Right lobe of liver (tissue), 6 donors: ENCODE measurements at places on chromosomes 13 and 19. TPM values are rescaled to one million over a fixed set of nuclear protein-coding genes. Genes with fewer than 3 reads are reported as not detected.

ZC3H13 gene
- total RNA-seq = 50.2 TPM

SYT3 gene
- total RNA-seq = not detected

CLIP3 gene
- total RNA-seq = 0.90 TPM

ACP7 gene
- not detected for total RNA-seq

FCGBP gene
- total RNA-seq = 31.6 TPM

DNA sequence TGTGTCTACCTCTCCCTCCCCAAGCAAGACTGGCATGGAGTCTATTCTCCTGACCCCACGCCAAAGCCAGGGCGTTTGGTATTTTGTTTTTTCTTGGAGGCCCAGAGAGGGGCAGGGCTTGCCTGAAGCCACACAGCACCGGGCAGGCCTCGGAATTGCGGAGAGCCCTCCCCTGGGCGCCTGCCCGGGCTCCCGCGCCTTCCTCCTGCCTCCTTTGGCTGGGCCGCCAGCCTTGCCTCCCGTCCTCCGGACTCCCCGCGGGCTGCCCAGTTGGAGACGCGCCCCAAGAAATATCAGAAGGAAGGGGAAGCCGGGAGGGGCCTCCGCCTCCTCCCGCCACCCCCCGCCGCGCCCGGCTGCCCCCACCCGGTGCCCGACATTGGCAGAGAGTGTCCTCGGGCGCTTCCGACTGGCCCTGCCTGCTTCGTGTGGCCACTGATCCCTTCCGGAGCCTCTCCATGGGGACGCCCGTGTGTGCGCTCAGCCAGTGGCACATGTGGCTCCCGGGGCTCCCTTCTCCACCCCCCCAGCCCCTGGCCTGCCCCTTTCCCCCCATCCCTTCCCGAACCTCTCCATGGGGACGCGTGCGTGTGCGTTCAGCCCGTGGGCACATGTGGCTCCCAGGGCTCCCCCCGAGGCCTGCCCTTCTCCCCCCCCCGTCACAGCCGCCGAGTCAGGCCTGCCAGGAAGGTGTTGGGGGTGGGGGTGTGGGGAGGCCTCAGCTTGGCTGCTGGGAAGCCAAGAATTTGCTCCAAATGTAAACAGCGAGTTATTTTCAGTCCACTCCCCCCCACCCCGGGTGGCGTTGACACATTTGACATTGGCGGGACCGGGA is 37.3 kb downstream of the NFIC start:
- H3K4me1 ChIP-seq = no peaks in the 10 kb centered on the region
- H3K36me3 ChIP-seq = no peaks in the 10 kb centered on the region
- no peaks in the 10 kb centered on the region for H3K27me3 ChIP-seq
- H3K27ac ChIP-seq = peak overlapping the region; percentile 100

- no peak for DNase-seq
- H3K27ac ChIP-seq = no peak overlapping the region
- no peaks in the 10 kb centered on the region for H3K27me3 ChIP-seq
- no peaks in the 10 kb centered on the region for H3K36me3 ChIP-seq
- H3K4me3 ChIP-seq = no peak overlapping the region
- no peaks in the 10 kb centered on the region for H3K4me1 ChIP-seq
Observed at GRCh38 chr19:18429717-18430416, 8.1 kb downstream of the ISYNA1 start.

DNA sequence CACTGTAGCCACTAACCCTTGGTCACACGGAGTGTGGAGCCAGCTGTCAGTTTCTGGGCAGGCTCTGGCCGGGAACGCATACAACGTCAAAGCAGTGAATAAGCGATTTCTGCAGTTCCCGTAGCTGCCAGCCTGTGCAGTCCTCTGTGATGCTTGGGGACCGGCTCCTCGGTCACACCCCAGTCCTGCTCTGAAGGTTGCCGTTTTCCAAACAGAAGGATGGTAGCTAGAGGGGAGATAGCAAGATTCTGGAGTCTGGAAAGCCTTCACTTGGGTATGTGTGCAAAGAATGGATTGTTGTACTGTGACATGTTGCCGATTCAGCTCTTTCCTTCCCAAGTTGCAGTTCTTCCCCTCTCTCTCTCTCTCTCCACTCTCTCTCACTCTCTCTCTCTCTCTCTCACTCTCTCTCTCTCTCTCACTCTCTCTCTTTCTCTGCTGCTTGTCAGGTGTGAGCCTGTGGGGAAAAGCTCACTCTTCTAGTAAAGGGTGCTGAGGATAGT is 38.7 kb upstream of the C1QTNF9 start:
- no peaks in the 10 kb centered on the region for H3K36me3 ChIP-seq
- no peak overlapping the region for H3K4me3 ChIP-seq
- peak; percentile 86 for DNase-seq
- H3K27ac ChIP-seq = peak overlapping the region; percentile 67

DNA sequence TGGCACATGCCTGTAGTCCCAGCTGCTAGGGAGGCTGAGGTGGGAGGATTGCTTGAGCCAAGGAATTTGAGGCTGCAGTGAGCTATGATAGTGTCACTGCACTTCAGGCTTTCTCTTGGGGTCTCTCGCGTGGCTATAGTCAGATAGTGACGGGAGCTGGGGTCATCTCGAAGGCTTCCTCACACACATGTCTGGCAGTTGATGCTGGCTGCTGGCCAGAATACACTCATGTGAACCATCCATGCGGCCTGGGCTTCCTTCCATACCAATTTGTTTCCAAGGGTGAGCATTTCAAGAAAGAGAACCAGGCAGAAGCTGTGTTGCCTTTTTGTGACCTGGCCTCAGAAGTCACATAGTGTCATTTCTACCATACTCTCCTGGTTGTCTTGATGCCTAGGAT is 26.4 kb downstream of the LEUTX start:
- no peaks in the 10 kb centered on the region for H3K36me3 ChIP-seq
- no peak for DNase-seq
- no peak overlapping the region for H3K27ac ChIP-seq
- no peaks in the 10 kb centered on the region for H3K27me3 ChIP-seq

DNA sequence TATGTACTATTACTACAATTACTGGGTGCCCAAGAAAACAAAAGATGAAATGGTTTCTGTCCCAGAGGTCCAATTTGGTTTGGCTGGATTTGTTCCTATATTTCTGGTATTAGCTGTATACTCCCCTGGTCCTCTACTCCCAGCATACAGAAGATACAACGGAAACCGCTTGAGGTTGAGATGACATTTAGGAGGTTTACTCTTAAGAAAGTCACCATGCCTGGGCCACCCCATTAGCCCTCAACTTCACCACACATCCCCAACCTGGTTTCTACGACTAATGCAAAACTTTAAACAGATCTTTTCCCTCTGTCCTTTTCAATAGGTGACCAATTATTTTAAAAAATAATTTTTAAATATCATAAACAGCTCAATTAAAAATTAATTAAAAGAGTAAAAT is 46.0 kb upstream of the EEF1AKMT1 start:
- H3K27me3 ChIP-seq = no peaks in the 10 kb centered on the region
- no peaks in the 10 kb centered on the region for H3K36me3 ChIP-seq
- H3K4me1 ChIP-seq = no peaks in the 10 kb centered on the region
- DNase-seq = no peak
- H3K27ac ChIP-seq = no peak overlapping the region

DNA sequence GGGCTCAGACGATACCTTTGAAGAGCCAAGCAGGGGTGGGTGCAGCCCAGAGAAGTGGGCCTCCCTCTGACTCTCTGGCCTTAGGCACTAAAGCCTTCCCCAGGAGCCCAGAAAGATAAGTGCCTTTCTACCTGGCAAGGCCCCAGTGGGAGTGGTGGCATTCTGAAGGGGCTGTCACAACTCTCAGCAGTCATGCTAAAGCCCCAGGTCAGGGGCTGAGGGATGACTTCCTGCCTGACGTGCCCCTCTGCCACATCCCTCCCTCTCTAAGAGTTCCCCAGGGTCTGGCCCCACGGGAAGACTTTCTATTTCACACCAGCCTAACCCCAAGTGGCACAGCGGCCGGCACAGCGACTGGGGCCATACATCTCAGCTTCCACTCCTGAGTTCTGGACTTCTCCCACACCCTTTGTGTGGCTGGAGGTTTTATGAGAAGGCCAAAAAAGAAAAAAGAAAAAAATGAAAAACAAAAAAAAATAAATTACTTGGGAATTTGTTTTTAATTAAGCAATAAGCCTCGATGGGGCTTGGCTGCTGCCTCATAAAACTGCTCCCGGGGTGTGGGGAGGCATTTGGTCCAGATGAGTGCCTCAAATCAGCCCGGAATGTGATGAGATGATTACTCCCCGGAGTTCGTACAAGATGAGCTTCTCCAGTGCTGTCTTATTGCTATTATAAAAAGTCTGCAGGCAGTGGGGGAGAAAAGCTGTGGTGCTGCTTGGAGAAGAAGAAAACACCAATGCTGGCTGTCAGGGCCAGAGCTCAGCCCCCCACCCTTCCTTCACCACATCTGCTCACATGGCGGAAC is 28.5 kb upstream of the PLEKHF1 start:
- no peak overlapping the region for H3K27ac ChIP-seq
- H3K36me3 ChIP-seq = no peaks in the 10 kb centered on the region
- no peaks in the 10 kb centered on the region for H3K4me1 ChIP-seq

DNA sequence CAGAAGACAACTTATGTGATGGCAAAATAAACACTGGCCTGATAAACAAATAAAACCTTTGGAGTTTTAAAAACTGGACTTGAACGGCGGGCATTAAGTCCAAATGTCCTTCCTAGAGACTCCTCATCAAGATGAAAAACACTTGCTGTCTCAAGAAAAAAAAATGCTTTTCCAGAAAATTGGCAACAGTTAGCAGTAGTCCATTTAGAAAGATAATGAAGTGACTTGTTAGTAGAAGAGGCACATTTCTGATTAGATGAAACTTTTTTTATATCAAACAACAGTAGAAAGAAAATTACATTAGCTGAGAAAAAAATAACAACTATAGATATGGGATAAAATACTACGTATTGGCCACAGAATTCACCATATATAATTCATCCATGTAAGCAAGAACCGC is 1750.7 kb upstream of the PCDH20 start:
- no peak for DNase-seq
- H3K27me3 ChIP-seq = no peaks in the 10 kb centered on the region
- no peak overlapping the region for H3K4me3 ChIP-seq
- H3K36me3 ChIP-seq = no peaks in the 10 kb centered on the region

DNA sequence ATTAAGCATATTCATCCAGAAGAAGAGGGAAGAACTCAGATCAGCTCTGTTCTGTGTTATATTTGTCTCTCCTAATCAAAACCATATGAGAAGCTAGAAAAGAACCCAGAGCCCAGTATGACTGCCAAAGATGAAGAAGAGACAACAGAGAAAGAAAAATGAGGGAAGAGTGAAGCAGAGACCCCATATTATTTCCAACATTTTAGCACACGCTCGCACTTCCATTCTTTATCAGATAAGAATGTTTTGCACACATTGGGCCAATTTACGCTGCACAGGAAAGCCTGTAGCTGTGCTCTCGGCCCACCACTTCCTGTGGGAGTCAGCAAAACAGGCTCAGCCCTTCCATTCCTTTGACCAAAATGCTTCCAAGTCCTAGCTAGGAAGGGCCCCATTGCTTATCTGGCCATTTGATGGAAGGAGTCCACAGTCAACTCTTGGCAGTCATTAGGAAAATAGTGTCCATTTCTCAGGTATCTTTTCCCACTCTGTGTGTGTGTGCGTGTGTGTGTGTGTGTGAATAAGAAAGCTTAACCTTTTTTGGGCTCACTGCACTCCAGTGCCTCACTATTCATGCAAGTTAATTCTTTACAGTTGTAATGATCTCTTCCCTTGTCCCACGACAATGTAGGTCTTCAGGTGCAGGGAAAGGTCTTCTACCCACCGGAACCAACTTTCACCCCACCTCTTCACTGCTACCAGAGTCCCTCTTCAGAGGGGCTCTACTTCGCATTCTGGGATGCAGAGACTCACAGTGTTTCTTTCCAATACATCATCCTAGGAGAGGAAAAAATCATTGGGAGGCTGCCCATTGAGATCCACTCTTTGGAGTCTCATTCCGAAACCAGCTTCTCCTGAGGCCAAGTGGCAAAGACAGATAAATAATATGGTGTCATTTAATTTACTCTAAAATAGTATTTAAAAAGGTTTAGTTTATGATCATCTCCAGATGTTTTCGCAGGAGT is 237.5 kb downstream of the COG6 start:
- no peaks in the 10 kb centered on the region for H3K4me1 ChIP-seq
- no peaks in the 10 kb centered on the region for H3K36me3 ChIP-seq
- H3K4me3 ChIP-seq = no peak overlapping the region
- no peaks in the 10 kb centered on the region for H3K27me3 ChIP-seq

- peaks cover 33% of the 10 kb centered on the region for H3K4me1 ChIP-seq
- DNase-seq = peak; percentile 35
- H3K27ac ChIP-seq = no peak overlapping the region
- no peaks in the 10 kb centered on the region for H3K27me3 ChIP-seq
- H3K36me3 ChIP-seq = no peaks in the 10 kb centered on the region
Observed at GRCh38 chr19:16373079-16373478, 48.5 kb downstream of the KLF2 start.

DNA sequence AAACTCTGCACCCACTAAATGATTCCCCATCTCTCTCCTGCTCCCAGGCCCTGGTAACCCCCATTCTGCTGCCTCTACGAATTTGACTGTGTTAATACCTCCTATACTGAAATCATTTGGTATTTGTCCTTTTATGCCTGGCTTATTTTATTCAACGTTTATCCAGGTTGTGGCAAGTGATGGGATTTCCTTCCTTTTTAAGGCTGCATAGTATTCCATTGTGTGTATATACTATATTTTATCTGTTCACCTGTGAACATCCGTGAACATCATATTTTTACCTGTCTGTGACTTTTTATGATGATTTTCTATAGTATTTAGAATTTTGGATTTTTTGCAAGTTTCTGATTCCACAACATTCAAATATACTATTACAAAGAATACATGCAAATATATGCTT is 13.9 kb upstream of the CEBPG start:
- H3K27me3 ChIP-seq = no peaks in the 10 kb centered on the region
- DNase-seq = no peak
- H3K36me3 ChIP-seq = no peaks in the 10 kb centered on the region
- H3K4me3 ChIP-seq = no peak overlapping the region
- H3K27ac ChIP-seq = no peak overlapping the region

DNA sequence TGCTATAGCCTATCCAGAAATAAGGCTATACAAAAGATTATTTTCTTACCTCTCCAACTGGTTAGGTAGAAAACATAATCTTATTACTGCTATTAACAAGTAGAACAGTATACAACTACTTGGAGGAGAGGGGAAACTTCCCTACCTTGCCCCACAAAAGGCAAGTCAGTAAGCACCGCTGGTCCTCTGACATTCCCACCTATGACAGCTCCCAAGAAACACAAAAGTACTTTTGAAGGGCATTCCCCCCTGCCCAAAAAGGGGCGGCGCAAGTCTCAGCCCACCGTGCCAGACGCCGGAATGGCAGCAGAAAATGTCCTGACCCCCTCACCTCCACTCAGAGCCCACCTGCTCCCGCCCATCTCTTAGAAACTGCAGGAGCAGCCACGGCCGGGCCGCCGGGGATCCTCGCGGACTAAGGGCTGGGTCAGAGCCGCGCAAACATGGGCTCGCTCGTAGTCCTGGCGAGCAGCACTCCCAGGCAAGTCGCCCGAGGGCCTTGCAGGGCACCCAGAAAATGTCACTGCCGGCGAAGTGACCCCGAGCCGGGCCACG is 437 bp downstream of the SUCLA2 start:
- peak overlapping the region; percentile 79 for H3K4me3 ChIP-seq
- H3K27me3 ChIP-seq = no peaks in the 10 kb centered on the region
- no peak for DNase-seq
- H3K27ac ChIP-seq = peak overlapping the region; percentile 73
- no peaks in the 10 kb centered on the region for H3K36me3 ChIP-seq
